Stimulated activated CD4-positive, alpha-beta T cell treated with anti-CD3 and anti-CD28 coated beads, Interleukin-4, amount 100 ng/mL, for 4 hours (primary cell): ENCODE measurements at places on chromosomes 3 and 15.
A peak's percentile ranks its signal among the peaks of the same experiment; 100 is the strongest.

DNA sequence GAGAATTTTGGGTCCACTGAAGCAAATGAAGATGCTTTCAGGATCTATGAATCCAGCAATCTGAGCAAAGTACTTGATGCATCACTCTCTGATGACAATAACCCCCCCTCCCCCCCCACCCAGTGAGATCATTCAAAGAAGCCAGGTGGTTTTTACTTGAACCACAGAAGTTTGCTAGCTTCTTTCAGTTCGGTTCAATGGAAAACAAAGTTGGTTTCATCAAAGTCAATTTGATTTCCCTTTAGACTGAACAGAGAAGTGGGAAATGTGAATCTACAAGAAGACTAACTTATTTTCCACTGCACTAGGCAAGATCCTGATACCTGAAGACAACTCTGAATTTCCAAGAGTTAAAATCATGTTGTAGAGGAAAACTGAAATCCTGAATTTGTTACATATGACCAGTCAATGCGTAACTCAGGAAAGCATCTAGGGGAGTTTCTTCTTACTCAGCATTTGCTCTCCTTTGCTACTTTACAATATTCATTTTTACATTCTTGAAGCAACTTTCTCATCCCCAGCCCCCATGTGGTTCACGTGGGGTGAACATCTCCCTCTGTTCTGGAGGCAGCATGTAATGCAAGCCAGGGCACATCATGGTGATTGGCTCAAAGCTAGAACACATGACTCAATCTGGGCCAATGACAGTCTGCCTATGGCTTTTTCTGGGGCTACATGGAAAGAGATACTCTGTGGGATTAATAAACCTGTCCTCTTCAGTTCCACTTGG lies 572.6 kb downstream of the FOXP1 start:
- DNase-seq = peak; percentile 78

GRCh38 chr3:150741497-150742140 lies 21.4 kb downstream of the SIAH2 start:
- no peak for DNase-seq

- no peak for DNase-seq
Measured at GRCh38 chr3:159668990-159669476, 319.6 kb upstream of the IL12A start.

DNA sequence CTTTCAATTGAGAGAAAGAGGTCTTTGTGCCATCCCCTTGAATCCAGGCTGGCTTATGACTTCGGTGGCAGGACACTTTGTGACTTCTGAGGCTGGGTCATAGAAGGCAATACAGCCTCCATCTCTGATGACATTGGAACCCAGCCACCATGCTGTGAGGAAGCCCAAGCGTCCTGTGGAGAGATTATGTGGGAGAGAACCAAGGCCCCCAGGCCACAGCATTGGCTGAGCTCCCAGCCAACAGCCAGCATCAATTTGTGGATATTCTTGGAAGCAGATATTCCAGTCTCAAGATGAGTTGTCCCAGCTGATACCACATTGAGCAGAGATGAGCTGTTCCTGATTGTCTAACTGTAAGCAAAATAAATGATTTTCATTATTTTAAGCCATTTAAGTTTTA lies 12.7 kb upstream of the XIRP1 start:
- no peak for DNase-seq

GRCh38 chr3:98541695-98542094 lies 9.9 kb downstream of the GPR15 start:
- DNase-seq = no peak

GRCh38 chr3:67094774-67095173 lies 96.7 kb downstream of the KBTBD8 start:
- no peak for DNase-seq

GRCh38 chr15:45799508-45799907 lies 164.7 kb downstream of the SQOR start:
- no peak for DNase-seq

- no peak for DNase-seq
Measured at GRCh38 chr3:143464850-143465249, 345.3 kb downstream of the CHST2 start.

DNA sequence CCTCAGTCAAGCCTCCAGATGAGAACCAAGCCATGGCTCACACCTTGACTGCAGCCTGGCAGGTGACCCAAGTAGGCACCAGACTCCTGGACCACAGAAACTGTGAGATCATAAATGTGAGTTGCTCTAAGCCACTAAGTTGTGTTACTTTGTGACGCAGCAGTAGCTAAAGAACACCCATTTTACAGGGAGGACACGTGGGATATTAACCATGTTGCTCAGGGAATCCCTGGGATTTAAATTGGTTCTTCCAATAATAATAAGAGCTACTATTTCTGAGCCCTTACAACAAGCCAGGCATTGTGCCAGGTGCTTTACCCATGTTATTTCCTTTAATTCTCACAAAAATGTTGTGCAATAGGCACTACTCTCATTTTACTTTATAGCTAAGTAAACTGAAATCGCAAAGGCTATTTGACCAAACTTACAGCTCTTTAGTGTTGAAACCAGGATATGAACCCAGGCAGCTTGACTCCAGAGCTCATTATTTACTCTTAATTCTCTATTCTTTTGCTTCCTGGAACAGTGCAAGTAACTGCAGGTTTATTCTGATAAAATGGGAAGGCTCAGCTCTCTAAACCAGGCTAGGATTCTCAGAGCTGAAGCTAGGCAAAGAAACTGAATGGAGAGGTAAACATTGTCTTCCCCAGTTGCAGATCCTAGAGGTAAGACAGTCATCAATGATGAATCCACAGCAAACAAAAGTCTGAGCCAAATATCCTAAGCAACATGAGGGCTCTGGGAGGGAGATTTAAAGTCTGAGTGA lies 294.4 kb downstream of the KBTBD8 start:
- DNase-seq = no peak

- no peak for DNase-seq
Measured at GRCh38 chr3:63693351-63693750, 40.9 kb downstream of the SNTN start.

DNA sequence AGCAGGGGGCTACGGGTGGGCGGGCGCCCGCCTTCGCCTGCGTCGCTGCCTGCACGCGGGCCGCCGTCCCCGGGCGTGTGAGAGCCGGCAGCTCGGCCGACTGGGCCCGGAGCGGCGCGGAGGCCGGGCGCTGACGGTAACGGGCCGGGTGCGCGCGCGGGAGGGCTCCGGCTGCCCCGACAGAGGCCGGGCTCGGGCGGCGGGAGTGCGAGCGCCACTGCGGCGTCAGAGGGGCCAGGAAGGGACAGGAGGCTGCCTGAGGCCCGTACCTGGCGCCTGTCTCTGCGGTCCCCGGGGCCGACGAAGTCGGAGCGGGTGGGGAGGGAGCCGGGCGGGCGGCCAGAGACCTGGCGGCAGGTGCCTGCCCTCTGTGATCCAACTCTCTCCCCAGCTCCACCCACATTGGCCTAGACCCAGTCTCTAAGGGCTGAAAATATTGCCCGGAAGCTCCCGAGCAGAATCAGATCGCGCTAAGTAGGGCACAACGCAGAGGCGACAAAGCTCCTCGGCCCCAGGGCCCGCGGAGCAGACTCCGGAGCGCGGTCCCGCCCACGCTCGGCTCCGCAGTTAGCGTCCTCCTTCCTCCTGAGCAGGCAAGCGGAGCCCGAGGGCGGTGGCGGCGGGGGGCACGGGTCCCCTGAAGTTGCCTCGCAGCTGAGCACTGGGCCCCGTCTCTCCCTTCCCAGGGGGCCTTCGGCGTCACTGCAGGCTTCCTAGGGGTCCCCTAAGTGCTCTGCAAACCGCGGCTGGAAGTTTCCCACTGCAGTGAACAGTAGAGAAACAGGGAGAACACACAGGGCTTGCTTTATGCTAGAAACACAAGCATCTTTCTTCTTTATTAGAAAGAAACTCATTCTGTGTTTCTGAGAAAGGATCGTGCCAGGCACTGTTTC lies at the start of gene MAN2A2:
TSS of gene MAN2A2 (plus strand) at position 463 of the 893 bp plus-strand sequence. CDS start 906 bp downstream, outside the sequence.
- DNase-seq = peak; percentile 79

DNA sequence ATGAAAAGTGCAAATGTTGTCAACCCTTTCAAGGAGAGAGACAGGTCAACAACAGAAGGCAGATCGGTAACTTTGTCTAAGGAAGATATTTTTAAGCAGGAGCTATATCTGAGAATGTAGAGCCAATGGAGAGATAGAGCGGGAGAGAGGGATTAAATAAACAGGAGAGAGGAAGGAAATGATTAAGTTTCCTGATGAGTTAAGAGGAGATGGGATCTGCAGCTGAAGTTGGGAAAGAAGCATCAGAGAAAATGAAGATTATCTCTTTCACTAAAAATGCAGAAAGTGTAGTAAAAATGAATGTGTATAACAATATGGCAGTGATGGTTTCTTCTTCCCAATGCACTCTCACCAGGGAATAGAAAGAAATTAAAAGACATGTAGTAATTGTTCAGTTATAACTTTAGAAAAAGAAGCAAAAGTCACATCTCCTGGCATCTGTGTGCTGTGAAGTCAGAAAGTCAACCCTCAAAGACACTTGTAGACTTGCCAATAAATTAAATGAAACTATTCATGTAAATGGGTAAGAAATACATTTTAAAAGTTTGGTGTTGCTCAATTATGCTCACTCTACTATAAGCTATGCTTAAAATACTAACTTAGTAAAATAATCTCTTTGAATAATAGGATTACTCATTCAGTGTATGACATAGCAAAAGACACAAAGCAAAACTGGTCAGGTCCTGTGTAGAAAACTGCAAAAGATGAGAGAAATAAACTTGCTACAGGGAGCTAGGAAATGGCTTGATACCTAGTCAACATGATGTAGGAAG lies 264.6 kb downstream of the ZIC4 start:
- no peak for DNase-seq

- DNase-seq = no peak
Measured at GRCh38 chr3:121295452-121295851, 250.3 kb downstream of the POLQ start.

DNA sequence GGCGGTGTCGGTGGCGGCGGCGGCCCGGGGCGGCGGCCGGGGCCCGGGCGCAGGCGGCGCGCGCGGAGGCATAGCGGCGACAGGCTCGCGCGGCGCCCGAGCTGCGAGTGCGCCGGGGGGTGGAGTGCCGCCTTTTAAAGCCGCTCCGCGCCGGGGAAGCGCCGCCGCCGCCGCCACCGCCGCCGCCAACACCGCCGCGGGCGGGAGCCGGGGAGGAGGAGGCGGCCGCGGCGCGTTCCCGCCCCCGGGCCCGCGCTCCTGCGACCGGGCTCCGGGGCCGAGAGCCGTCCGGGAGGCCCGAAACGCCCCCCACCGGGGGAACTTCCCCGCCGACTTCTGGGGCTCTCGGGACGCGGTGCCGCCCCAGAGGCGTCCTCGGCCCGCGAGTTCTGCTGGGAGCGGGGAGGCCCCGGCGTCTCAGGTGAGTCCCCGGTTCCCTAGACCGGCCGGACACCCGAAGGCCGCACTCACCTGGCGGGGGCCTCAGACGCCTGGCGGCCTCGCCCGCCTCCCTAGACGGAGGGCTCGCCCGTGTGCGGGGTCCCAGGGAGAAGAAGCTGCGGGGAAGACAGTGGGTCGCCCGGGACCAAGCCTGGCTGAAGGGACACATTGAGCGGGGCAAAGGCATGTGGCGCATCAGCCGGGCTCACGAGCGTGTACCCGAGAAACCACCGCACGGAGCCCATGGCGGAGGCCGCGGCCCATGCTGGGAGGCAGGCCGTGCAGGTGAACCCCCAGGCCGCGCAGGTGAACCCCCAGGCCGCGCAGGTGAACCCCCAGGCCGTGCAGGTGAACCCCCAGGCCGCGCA lies at the start of gene PCSK6:
TSS of gene PCSK6 (minus strand) at position 109 of the 809 bp plus-strand sequence. CDS start at position 72, 37 bp downstream.
- DNase-seq = no peak

- no peak for DNase-seq
Measured at GRCh38 chr3:119627461-119627860, 29.8 kb downstream of the PLA1A start.
